ENCODE measurements at places on chromosomes 5 and 9.

DNA sequence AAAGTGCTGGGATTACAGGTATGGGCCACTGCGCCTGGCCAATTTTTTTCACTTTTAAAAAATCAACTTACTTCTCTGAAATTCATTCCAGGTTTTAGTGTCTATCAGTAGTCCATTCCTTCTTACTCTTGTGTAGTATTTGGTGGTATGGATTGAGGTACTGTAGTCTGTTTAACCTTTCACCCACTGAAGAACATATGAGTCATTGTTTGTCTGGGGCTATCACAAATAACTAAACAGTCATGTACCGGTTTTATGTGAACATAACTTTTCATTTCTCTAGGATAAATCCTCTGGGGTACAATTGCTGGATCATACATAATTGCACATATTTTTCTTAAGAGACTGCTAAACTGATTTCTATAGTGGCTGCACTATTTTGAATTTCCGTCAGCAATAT is 1188.0 kb upstream of the CDH9 start:
- DNase-seq = no peak

GRCh38 chr9:86549401-86549811 is 195.2 kb upstream of the TUT7 start:
- DNase-seq = no peak

DNA sequence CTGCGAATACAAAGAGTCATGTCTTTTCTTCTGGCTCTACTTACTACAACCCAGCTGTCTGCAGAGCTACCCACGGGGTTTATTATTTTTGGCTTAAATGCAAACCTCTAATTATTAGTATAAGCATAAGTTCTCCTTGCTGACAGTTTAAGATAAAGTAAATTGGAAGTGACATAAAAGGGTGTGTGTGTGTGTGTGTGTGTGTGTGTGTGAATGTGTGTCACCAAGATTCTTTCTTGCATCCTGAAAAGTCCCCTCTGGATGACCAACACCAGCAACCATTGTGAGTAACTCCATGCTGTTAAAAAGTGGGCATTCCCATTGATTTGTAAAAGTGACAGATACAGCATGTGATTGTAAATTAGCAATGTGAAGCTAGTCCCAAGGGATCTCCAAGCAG is 803.8 kb upstream of the ZNF608 start:
- no peak for DNase-seq

- no peak for DNase-seq
Observed at GRCh38 chr9:120177121-120177520, 402.8 kb downstream of the CDK5RAP2 start.

GRCh38 chr5:67538855-67539506 is 342.4 kb upstream of the CD180 start:
- no peak for DNase-seq

GRCh38 chr5:9063615-9064245 is 482.1 kb downstream of the SEMA5A start:
- no peak for DNase-seq

GRCh38 chr5:148776780-148777179 is 49.6 kb upstream of the ADRB2 start:
- no peak for DNase-seq

DNA sequence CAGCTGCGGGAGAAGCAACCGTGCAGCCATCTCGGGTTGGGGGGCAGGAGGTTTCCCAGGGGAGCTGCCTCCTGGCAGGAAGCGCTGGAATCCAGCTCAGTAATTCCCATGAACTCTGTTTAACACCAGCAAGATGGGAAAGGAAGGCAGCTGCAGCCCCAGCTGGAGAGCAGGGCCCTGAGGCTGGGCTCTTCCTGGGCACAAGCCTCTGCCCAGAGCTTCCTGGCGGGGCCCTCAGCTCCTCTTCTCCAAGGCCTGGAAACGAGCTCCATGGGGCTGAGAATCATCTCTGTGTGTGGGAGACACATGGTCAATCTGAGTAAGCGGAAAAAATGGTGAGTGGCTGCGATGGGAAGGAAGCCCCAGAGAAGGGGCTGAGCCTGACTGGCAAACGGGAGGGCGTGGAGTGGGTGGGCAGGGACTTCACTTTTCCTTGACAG is 6.3 kb downstream of the MRPL36 start:
- DNase-seq = no peak

- no peak for DNase-seq
Observed at GRCh38 chr5:109743770-109744212, 54.1 kb downstream of the MAN2A1 start.

DNA sequence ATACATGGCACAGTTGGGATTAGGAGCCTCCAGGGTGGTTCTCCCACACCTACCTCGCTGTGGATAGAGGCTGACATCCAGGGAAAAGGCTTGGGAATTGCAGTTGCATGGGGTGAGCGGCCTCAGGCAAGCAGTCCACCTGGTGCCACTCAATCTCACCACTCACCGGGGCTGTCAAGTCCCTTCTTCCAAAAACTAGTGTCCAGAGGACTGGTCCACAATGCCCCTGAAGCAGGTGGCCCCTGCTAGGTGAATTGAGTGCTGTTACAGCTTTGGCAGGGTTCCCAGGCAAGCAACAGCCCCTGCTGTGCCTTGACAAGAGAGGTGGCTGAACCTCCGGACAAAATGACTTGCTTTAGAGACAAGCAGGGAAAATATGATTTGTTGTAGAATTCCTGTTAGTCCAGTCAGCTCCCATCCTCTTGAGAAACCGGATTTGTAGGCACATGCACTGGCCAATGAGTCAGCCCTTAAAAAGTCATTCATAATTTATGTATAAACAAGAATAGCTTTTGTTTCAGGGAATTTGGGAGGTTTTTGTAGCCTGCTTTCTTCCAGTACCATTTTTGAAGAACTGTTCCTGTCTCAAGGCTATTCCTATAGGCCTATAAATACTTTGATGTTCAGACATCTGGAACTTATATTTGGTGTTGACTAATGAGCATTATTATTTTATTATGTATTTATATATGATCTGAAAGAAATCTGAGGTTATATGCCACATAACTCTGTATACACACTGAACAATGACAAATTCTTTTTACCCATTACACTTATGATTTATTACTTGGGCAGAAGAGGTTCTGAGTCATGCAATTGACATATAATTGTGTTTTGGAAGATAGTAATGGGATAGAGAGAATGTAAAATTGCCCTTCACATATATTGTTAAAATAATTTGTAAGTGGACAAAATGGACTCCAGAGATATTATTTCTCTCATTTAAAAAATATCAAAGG is 411.1 kb downstream of the ACTL7B start:
- peak; percentile 28 for DNase-seq

GRCh38 chr5:14587150-14587549 is 5.6 kb downstream of the OTULINL start:
- DNase-seq = peak; percentile 67

DNA sequence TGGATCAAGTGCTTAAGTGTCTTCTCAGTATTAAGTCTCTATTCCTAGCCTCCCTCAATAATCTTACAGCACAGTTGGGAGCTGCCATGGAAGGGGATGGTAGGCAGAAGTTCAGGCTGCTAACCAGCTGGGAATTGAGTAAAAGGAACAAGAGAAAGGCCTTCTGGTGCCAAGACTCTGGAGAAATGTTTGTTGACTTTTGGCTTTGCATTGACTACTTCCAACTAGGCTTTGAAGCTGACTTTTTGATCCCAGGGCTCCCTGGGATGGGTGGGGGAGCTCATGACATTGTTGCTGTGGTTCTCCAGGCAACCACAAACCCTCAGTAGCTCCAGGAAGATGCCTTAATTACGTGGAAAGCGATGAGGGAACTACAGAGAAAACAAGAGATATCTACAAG is 85.2 kb upstream of the HTR4 start:
- no peak for DNase-seq

DNA sequence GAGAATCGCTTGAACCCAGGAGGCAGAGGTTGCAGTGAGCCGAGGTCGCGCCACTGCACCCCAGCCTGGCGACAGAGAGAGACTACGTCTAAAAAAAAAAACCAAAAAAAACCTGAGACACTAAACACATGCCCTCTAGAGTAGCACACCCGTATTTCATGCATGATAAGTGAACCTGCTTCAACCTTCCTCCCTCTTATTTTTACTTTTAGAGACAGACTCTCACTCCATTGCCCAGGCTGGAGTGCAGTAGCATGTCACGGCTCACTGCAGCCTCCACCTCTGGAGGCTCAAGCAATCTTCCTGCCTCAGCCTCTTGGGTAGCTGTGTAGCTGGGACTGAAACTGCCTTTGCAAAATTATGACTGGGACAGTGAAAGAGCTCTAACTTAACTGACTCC is 17.6 kb upstream of the NANS start:
- no peak for DNase-seq

DNA sequence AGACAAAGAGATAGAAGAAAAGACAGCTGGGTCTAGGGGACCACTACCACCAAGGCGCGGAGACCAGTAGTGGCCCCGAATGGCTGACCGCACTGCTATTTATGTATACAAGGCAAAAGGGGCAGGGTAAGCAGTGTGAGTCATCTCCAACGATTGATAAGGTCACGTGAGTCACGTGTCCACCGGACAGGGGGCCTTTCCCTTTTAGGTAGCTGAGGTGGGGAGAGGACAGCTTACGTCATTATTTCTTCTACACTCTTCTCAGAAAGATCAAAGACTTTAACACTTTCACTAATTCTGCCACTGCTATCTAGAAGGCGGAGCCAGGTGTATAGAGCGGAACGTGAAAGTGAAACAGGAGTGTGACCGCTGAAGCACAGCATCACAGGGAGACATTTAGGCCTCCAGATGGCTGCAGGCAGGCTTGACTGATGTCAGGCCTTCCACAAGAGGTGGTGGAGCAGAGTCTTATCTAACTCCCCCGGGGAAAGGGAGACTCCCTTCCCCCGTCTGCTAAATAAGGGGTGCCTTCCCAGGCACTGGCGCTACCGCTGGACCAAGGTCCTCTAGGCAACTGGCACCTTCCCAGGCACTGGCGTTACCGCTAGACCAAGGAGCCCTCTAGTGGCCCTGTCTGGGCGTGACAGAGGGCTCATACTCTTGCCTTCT is 6.1 kb upstream of the PRR16 start:
- peak; percentile 81 for DNase-seq

- DNase-seq = no peak
Observed at GRCh38 chr9:125794708-125795107, 47.5 kb downstream of the PBX3 start.

All from tibial artery (tissue), 4 donors.